IPS-NIHi11 (cell line): ENCODE measurements at places on chromosomes 13 and 19.

DNA sequence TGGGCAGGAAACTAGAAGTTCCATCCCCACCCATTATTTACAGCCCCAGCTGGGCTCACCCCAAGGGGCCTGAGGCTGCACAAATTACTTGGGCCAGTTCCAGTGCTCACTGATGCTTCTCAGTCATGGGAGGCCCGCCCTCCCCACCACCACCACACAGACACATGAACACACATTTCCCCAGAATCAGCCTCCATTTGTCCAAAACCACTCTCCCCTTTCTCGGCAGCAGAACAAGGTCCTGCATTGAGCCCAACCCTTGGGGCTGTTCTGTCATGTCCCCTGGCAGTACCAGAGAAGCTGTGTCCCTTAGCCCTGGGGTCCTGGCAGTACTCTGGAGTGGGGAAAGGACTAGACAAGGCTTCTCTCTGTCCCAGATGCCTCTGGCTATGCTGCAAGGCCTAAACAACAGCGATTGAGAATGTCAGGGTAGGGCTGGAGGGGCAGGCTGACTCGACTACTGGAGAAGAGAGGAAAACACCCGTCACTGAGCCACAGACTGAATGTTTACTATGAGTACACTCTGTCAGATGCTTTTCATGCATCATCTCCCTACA, 21.8 kb downstream of the SAMD4B start:
- DNase-seq, result no peak

- no peak for DNase-seq
Observed at GRCh38 chr19:29381353-29382203, 144.2 kb upstream of the VSTM2B start.

- no peak for DNase-seq
Observed at GRCh38 chr19:53872762-53873161, 5.1 kb downstream of the MYADM start.

GRCh38 chr19:48006762-48007161, 12.3 kb downstream of the ELSPBP1 start:
- peak; percentile 33 for DNase-seq

DNA sequence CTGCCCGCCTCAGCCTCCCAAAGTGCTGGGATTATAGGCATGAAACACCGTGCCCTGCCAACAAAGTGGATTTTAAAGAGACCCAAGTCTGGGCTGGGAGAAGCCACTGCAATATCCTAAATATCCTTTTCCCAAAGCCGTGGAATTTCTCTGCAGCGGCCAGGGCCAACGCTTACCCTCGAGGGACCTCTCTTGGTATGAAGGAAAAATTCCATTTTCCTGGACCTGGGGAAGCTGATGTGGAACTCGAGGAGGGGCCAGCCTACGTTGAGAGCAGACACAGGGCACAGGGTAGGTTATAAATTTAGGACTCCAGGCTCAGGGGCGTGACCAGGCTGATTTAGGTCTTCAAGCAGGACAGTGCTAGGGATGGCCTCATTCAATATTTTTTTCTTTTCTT, 17.7 kb upstream of the UPF1 start:
- DNase-seq, result no peak
